ENCODE measurements at places on chromosomes 7 and 10.

DNA sequence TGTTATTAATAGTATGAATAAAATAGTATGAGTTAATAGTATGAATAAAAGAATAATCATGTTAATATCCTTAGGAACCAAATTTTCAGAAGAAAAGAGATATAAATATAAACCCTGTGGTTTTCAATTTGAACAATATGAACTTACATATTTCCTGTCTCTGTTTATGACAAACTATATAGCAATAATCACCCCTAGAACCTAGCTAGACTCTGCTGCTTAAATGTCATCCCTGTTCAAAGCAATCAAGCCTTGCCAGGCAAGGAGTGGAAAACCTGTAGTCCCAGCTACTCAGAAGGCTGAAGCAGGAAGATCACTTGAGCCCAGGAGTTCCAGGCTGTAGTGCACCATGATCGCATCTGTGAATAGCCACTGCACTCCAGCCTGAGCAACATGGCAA lies 36.5 kb downstream of the P4HA1 start:
- H3K36me3 ChIP-seq: peaks cover 31% of the 10 kb centered on the region
- no peak overlapping the region for H3K27ac ChIP-seq
- H3K27me3 ChIP-seq: no peaks in the 10 kb centered on the region
- H3K4me3 ChIP-seq: no peak overlapping the region
- peaks cover 12% of the 10 kb centered on the region for H3K4me1 ChIP-seq

- no peaks in the 10 kb centered on the region for H3K27me3 ChIP-seq
- H3K4me1 ChIP-seq: peaks cover 14% of the 10 kb centered on the region
- ATAC-seq: no peak
- peaks cover 5% of the 10 kb centered on the region for H3K36me3 ChIP-seq
- H3K4me3 ChIP-seq: no peak overlapping the region
- H3K27ac ChIP-seq: peak overlapping the region; percentile 18
Observed at GRCh38 chr7:104973909-104974415, 40.0 kb upstream of the KMT2E start.

GRCh38 chr7:3493499-3493898 lies 192.4 kb downstream of the SDK1 start:
- H3K27ac ChIP-seq: no peak overlapping the region
- H3K27me3 ChIP-seq: peaks cover 7% of the 10 kb centered on the region
- no peak for ATAC-seq
- no peaks in the 10 kb centered on the region for H3K4me1 ChIP-seq
- no peak overlapping the region for H3K4me3 ChIP-seq

DNA sequence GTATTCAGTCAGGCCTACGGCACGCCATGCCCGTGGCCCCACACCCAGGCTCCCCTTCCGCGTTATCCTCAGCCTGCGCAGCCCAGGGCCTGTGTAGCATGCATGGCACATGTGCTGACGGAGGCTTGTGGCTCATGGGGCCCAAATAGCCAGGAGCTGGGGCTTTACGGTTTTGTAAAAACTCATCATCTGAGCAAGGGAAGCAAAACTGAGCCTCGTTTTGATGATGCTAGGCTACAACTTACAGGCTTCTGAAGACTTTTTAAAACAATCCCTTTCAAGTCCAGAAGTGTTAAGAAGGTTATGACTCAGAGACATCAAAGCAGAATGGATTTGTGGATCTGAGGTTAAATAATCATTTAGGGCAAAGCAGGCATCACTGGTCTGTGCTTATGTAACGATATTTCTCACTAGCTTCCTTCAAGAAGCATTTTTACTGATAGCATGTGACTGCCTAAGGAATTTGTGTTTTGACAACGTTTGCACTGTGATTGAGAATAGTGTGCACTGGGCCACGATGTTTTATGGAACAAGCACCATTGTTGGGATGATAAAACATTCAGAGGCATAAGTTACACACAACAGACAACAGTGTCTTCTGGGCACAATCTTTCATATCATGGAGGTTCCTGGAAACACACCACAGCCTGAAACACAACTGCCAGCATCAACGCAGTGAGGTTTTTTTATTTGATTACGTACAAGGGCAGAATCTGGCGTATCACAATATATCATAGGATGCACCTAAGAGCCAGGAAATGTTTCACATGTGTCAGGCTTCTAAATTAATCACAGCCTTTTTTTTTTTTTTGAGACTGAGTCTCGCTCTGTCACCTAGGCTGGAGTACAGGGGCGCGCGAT lies 274.3 kb downstream of the CCDC3 start:
- no peak overlapping the region for H3K27ac ChIP-seq
- no peak overlapping the region for H3K4me3 ChIP-seq
- ATAC-seq: no peak
- no peaks in the 10 kb centered on the region for H3K36me3 ChIP-seq

DNA sequence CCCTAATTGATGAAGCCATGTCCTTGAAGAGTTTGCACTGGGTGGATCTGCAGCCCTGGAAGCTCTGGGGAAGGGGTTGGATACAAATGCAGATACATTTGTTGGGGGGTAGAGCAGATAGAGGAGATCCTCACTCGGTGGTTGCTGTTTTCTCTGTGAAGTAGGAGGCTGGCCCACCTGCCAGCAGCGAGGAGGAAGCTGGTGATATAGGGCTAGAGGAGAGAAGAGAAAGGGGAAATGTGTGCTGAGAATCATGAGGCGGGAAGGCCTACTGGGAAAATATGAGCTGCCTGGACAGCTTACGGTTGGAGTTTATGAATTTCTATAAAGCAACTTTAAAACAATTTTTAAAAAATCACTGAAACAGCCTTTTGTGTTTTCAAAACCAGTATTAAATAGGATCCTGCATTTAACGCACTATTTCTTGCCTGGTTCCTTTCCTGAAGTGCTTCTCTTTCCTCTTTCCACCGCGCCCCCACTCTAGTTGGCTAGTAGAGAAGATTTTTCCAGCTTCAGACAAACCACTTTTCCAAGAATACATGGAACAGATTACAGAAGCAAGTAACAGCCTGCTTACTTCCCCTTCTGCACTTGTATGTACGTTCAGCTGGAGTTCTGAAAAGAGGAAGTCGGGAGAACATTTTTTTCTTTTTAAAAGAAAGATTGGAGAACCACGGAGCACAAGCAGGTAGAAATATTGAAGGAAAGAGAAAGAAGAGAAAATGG lies 100.6 kb upstream of the GLCCI1 start:
- H3K27ac ChIP-seq: no peak overlapping the region
- ATAC-seq: peak; percentile 65
- no peaks in the 10 kb centered on the region for H3K4me1 ChIP-seq

DNA sequence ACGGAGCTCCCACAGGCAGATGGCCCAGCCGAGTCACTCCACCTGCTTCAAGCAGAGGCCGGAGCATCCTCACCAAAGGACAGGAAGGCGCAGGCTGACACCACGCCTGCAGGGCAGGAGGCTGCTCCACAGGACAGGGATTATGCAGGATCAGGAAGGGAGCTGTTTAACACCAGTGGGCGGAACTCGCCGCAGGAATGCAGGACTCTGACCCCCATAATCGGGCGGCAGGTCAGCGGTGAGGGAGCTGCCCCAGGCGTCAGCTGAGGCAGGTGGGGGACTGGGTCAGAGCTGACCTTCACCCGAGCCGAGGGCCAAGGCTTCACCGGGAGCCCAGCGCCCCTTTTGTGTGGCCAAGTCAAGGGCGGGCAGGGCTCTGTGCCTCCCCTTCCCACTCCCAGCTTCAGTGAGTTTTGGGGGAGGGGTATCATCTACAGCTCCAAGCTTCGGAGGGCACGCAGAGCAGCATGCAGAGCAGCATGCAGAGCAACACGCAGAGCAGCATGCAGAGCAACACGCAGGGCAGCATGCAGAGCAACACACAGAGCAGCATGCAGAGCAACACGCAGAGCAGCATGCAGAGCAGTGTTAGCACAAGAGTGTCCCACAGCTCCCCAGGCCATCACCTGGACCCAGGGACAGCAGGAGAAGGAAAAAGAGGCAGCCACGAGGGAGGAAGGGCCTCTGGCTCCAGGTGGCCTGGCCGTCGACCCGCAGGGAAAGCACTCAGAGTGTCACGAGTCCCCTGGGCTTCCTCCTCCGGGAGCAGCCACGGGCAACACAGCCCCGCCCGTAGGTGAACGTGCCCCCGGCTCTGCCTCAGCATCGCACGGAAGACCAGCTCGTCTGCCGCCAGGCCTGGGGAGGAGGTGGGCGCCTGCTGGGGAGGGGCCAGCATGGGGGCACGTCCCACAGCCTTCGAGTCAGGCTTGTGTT lies 151.7 kb upstream of the PPP2R2D start:
- peaks cover 55% of the 10 kb centered on the region for H3K27me3 ChIP-seq
- no peak overlapping the region for H3K27ac ChIP-seq
- peaks cover 4% of the 10 kb centered on the region for H3K4me1 ChIP-seq

DNA sequence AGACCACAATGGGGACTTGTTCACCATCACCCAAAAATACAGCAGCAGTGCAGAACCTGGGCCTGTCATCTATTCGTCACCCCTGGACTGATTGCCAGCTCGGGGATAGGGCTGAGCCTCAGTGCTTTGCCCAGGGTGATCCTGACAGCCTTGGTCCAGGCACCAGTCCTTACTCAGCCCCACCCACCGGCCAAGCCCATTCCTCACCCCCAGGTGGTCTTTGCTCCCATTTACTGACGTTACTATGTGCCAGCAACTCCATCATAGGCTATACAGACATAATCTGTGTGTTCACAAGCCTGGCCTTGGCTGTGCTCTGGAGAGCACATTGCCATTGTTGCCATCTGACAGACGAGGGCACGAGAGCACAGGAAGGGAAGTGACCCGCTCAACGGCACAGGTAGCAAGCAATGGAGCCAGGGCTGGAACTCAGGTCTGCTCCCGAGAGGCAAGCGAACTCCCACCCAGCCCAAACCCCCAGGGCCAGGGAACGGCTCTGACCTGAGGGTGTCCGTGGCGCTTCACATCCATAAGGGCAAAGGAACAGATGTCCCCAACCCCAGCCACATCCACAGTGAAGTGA lies 6.8 kb downstream of the ATG9B start:
- H3K27ac ChIP-seq: peak overlapping the region; percentile 36
- peaks cover 37% of the 10 kb centered on the region for H3K27me3 ChIP-seq
- no peak for ATAC-seq
- H3K4me3 ChIP-seq: peak overlapping the region; percentile 75

DNA sequence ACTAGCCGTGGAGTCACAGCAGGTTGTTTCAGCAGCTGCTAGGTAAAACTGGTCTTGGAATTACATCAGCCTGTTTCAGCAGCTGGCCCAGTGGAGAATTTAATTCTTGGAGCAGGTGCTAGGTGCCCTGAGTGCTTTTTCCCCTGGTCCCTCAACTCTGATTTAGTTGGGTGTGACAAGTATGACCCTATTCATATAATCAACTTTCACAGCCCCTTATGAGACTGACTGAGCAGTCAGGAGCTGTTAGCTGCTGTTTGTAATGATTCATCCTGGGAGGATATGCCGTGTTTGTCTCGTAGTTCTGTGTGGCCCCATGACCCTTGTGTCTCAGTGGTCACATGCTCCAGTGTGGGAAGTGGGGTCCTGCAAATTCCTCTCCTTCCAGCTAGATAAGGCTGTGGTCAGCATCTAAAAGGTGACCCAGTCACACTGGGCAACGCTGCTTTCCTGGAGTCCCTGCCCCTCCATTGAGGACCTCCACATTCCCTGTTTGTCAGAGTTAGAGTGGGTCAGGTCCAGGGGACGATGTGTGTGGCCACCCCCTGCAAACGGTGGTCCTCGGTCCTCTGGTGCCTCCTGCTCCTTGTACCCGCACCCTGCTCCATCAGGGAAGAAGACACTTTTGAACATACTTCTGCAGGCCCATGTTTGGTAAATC lies 28.3 kb downstream of the TBATA start:
- no peak for ATAC-seq
- no peaks in the 10 kb centered on the region for H3K36me3 ChIP-seq
- no peak overlapping the region for H3K27ac ChIP-seq
- no peak overlapping the region for H3K4me3 ChIP-seq
- H3K27me3 ChIP-seq: peaks cover 21% of the 10 kb centered on the region
- H3K4me1 ChIP-seq: peaks cover 10% of the 10 kb centered on the region

- no peaks in the 10 kb centered on the region for H3K27me3 ChIP-seq
- H3K4me1 ChIP-seq: no peaks in the 10 kb centered on the region
- no peak for ATAC-seq
Observed at GRCh38 chr7:80450621-80451308, 61.1 kb downstream of the GNAT3 start.

DNA sequence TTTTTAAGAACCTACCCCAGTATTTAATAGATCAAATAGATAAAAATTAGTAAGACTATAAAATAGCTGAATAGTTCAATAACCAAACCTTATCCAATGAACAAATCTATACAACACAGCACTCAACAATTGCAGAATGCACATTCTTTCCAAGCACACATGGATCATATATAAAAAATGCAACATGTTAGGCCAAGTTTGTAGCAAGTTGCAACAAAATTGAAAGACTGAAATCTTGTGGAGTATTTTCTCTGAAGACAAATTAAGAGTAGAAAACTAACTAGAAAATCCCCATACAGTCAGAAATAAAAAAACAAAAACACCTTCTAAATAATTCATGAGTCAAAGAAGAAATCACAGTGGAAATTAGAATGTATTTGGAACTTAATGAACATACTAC lies 317.3 kb downstream of the PHTF2 start:
- no peak for ATAC-seq
- H3K27me3 ChIP-seq: peaks cover 52% of the 10 kb centered on the region
- H3K36me3 ChIP-seq: no peaks in the 10 kb centered on the region
- no peak overlapping the region for H3K4me3 ChIP-seq

DNA sequence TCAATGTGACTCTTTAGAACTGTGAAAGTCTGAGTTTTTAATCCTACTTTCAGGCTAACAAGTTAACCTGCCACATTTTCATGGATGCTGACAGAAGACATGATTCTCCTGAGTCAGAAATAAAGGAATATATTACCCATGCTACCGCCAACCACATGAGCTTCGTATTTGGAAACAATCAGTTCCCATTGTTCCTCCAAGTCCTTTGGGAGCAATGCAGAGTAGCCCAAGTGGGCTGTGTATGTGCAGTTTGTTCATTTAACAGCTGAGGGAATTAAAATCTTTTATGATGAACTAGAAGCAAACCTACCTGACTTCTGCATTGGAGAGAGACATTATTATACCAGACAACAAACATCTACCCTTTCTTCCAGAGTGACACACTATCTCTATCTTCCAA lies 169.3 kb upstream of the BET1 start:
- ATAC-seq: no peak
- peaks cover 34% of the 10 kb centered on the region for H3K4me1 ChIP-seq
- H3K27me3 ChIP-seq: no peaks in the 10 kb centered on the region
- H3K4me3 ChIP-seq: no peak overlapping the region

DNA sequence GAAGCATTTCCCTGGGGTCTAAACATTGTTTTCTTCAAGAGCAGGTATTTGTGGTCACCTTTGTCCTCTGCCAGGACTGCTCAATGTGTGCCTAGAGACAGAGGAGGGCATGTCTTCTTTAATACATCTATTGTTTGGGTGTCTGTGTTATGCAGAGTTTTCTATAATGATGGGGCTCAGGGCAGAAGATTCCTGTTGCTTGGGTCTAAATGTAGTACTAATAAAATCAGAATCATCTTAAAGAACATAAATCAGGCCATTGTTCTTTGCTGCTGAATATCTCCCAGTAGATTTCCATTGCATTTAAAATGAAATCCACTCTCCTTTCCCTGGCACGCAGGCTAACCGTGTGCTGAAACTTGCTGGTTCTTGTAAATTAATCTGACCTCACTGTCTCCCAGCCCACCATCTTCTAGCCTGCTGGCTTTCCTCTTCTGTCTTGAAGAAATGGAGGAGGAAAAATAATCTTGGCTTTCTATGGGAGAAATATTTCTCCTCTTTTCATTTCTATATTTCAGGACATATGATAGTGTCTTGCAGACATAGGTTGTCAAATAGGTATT lies 1396.8 kb downstream of the GATA3 start:
- no peaks in the 10 kb centered on the region for H3K4me1 ChIP-seq
- no peaks in the 10 kb centered on the region for H3K36me3 ChIP-seq
- H3K27me3 ChIP-seq: no peaks in the 10 kb centered on the region
- H3K4me3 ChIP-seq: no peak overlapping the region
- ATAC-seq: no peak

- no peaks in the 10 kb centered on the region for H3K4me1 ChIP-seq
- H3K36me3 ChIP-seq: no peaks in the 10 kb centered on the region
- ATAC-seq: no peak
- H3K27me3 ChIP-seq: no peaks in the 10 kb centered on the region
- H3K4me3 ChIP-seq: no peak overlapping the region
Observed at GRCh38 chr7:122965306-122965705, 30.2 kb downstream of the TAS2R16 start.

Data from stimulated activated memory B cell treated with anti-CD40 and anti-IgM and Interleukin-4, amounts not matched to agents 10 μg/mL and 1 μg/mL and 100 μg/mL, for 72 hours (primary cell).